Stimulated activated CD8-positive, alpha-beta memory T cell treated with anti-CD3 and anti-CD28 coated beads, Interleukin-2, amount 100 ng/mL, for 1 hour (primary cell): ENCODE measurements at places on chromosomes 3 and 15.

DNA sequence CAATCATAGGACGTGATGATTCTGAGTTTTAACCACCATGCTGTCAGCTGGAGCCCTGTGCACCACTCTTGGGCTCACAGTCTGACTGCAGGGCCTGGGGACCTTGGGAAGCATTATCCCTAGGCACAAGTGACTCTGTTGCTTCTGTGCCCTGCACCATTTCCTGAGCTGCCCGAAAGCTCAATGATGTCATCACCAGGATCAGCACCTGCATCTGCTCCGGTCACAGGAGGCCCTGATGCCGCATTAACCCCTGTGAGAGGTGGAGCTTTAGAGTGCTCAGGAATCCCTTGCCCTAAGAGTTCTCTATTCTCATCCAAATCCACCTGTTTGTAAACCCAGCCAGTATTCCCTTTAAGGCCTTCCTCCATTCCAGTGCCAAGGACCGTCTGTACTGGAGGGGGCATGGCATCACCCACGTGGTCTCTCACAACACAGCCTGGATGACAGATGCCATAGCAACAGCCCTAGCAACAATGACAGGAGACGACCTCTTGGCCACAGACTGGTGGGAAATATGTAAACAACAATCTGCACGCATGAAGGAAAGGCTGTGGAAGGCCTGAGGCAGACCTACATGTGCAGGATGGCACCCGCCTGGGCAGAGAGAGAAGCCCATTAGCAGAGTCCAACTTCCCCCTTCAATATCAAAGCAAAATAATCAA, 37.9 kb downstream of the NTRK3 start:
- no peak for DNase-seq

GRCh38 chr3:111282024-111282423, 210.4 kb downstream of the NECTIN3 start:
- no peak for DNase-seq

GRCh38 chr15:67100124-67100791, 34.9 kb downstream of the SMAD3 start:
- no peak for DNase-seq

GRCh38 chr15:70099967-70100473, 2.3 kb upstream of the TLE3 start:
- DNase-seq = no peak

GRCh38 chr3:192637803-192638202, 89.5 kb downstream of the FGF12 start:
- no peak for DNase-seq

DNA sequence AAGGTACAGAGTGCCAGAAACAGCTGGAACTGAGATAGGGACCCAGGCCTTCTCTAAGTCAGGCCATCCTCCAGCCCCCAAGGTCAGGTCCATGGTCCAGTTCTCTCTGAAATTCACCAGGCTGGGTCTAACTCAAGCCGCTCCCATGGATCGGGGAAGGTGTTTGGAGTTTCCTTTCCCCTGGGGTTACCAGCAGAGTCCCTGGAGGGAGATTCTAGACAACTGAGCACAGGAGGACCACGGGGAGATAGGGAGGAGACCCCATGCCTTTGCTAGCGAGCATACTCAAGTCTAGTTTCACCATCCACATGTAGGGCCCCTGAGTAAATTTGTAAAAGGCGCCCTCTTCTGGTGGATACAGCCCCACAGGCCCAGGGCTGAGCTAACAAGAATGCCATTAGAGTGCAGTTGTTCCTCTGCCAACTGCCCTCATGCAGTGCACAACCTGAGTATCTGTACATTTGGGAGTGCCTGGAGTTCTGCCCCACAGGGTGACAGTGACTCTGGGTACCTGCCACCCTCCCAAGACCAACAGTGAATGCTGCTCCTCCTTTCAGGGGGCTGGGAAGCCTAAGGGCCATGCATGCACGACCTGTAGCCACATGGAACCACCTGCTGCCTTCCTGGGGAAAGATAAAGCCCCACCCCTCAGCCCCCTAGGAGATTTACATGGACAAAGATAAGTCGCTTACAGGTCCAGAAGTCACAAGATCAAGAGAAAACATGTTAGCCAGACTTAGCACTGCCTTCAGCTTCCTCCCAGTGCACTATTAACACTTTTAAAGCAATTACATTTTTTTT, 89.0 kb downstream of the IQSEC1 start:
- DNase-seq = peak; percentile 34

DNA sequence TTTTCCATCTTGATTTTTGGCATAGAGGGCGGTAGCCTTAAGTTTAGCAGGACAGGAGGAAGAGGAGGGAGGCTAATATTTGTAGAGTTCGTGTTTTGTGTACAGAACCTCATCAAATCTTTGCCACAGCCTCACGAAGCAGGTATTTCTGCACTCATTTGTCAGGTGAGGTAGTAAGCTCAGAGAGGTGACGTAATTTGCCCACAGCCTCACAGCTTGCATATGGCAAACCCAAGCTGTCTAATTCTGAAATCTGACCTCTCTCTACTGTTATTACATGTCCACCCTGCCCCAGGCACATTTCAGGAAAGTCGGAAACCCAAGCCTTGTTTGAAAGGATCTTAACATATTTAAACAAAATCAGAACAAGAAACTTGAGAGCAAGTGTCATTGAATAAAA, 91.1 kb upstream of the TPM1 start:
- no peak for DNase-seq

DNA sequence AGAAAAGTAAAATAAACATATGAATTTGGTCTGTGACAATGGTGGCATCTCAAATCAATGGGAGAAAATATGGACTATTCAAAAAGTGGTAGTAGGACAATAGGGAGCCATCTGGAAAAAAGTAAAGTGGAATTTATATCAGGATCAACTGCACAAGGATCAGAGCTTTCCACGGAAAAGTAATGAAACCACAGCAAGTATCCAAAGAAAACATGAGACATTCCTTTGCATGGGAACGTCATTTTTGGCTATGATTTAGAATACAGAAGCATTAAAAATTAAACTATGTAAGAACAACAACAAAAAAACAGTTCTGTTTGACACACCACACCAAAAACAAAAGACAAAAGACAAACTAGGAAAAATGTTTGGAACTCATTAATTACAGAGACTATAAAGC, 18.7 kb downstream of the CRBN start:
- DNase-seq = no peak

GRCh38 chr3:195068084-195069080, 202.6 kb downstream of the XXYLT1 start:
- DNase-seq = no peak

GRCh38 chr3:124318656-124319055, 326.7 kb upstream of the ROPN1 start:
- no peak for DNase-seq

DNA sequence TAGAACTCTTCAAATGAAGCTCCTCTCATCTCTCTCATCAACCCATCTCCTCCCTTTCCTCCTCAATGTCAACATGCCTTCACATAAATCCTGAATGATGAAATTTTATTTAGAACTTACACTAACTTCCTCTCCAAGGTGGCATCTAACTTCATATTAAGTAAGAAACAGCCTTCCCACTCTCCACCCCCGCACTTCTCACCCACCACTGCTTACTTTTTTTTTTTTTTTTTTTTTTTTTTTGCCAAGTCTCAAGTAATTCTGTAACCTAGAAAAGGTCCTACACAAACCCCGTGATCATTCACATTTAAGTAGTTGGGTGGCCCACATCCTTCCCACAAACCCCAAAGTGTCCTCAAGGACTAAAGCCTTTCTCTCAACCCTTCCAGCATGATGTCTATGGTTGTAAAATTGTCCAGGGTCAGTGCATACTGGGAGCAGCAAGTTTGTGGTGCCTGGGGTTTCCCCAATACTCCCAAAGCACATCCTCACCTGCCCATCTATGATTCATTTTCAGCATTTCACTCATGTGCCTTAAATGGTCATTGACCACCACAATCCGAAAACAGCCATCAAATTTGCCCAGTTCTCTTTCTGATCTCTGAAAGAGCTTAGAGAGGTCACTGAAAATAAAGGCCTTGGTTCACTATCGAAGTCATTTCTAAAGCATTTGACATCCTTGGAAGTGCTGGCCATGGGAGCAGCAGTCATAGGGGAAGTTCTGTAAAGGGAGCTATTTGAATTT, 47.2 kb downstream of the CD86 start:
- DNase-seq = no peak

GRCh38 chr3:141086188-141086587, 35.0 kb downstream of the SPSB4 start:
- DNase-seq = no peak

GRCh38 chr3:61574854-61575253, 13.5 kb downstream of the PTPRG start:
- DNase-seq = no peak

DNA sequence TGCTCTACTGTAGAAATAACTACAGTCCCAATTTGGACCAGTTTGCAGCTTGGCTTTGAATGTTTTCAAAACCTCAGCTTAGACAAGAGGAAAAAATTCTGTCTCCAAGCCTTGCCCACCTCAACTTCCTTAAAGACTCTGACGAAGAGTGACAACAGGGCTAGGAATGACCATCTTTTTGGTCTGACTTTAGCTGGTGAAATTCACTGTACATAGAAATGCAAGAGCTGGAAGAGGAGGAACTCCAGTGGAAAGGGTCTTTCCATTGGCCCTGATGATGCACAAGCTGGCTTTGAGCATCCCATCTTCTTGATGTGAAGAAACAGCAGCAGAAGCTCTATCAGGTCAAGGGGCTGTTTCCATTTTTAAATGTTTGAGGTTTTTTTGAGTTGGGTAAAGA, 22.7 kb upstream of the SH3BP5 start:
- no peak for DNase-seq

DNA sequence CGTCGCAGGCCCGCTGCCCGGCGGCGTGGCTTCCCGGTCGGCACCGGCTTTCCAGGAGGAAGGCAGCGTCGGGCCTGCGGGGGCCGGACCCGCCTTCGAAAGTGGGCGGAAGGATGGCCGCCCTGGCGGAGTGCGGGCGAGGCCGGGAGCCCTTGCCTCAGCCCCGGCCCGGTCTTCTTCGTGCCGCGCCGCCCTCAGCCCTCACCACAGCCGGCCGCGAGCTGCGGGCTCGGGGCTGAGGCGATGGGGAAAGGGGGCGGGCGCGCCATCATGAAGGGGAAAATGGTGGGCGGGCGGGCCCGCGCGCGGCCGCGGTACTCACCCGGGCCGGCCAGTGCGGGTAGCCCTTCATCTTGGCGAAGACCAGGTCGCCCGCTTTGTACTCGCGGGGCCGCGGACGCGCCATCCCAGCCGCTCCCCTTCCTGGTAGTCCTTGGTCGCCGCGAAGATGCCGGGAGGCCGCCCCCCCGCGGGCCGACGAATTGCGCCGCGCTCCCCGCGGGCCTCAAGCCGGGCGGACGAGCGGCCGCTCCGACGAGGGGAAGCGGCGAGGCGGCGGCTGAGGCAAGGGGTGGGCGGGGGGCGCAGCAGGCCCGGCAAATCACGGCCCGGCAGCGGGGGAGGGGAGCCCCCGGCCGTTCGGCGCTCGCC, 489 bp downstream of the HDGFL3 start:
- no peak for DNase-seq

- DNase-seq = no peak
Measured at GRCh38 chr3:115293321-115293720, 146.2 kb upstream of the ZBTB20 start.

DNA sequence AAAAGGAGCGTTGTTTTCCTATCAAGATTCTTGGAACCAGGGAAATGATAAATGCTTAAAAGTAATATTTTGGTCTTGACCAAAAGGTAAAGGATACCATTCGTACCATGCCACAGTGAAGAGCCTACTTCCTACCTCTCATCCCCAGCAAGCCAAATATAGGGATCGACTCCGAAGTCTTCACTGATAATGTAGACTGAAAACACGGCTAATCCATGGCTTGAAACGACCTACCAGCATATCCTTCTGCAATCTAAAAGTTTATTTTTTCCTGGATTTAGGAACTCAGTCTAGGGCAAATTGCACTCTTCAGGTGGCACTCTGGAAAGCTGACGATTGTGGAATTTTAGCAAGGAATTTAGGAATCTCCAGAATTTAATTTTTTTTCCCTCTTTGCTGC, 1.9 kb upstream of the SEMA6D start:
- no peak for DNase-seq

DNA sequence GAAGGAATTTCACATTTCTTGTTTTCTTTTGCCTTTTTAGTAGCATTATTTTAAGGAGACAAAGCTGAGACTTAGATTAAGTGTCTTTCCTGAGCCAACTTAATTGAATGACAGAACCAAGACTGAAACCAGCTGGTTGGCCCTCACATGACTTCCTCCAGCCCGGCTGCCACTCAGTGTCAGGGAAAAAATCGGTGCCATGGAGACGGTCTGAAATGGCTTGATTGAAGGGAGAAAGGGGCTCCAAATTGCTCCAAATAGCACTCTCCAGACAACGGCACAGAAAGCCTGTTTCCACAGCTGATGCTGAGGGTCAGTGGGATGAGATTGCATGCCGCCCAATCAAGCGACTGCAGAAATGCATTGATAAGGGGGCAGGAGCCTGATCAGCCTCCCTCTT, 475.2 kb upstream of the IL12A start:
- no peak for DNase-seq

DNA sequence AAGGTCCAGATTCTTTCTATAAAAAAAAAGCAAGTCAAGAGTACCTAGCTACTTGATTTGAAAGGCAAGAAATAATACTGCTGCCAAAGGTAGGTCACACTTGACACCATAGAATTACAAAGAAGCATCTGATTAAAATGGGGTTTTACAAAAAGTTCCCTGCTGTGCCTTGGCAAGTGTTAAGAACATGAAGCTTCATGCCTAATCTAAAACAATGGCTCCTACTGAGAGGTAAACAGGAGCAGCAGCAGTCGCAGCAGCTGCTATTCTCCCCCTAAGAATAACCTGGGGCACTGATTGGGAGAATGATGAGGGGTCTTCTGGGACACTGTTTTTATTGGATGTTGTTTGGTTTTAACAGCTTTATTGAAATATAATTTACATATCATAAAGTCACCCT, 14.1 kb downstream of the UBP1 start:
- DNase-seq = no peak

DNA sequence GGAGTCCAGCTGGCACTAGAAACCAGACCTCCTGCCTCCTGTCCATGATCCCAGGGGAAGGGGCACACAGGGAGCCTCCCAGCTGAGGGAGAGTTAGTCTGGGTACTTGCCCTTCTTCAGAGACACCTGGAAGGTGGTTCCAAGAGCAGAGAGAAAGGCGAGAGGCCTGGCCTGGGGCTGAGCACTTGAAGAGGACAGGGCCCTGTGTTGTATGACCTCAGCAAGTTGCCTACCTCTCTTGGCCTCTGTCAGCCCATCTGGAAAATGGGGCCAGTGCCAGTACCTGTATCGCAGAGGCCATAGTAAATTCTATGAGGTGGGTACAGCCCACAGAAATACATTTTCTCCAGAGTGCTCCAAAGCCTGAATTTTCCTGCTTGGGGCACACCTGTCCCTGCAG, 19.5 kb downstream of the PTH1R start:
- no peak for DNase-seq

- DNase-seq = no peak
Measured at GRCh38 chr3:42581400-42581708, 413 bp downstream of the SEC22C start.

- no peak for DNase-seq
Measured at GRCh38 chr15:65790694-65791334, 1.3 kb downstream of the DENND4A start.

- no peak for DNase-seq
Measured at GRCh38 chr15:51809457-51809856, 20.0 kb upstream of the TMOD3 start.
